RPMI8226 (cell line): ENCODE measurements at places on chromosomes 2 and 18.

GRCh38 chr2:174054926-174055325 is 89.8 kb upstream of the SP3 start:
- DNase-seq: no peak

GRCh38 chr2:34567128-34567527 is 968.0 kb upstream of the FAM98A start:
- DNase-seq: no peak

GRCh38 chr18:11357678-11358077 is 208.3 kb upstream of the PIEZO2 start:
- no peak for DNase-seq

DNA sequence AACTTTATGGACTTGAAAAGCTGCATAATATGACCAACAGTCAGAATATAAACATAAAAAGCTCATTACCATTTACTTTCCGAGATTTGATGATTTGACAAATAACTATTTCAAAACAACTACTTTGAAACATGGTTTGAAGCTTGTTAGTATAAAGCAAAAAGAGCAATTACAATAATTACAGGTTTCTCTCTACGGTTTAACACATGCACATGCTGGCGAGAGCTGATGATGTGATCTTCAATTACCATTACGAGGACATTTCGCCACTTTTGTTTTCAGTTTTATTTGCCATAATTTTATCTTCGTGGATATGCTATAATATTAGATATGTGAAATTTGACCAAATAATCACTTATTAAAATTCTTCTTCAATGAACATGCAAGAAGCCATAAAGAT is 270.1 kb downstream of the TCF4 start:
- DNase-seq: peak; percentile 49

DNA sequence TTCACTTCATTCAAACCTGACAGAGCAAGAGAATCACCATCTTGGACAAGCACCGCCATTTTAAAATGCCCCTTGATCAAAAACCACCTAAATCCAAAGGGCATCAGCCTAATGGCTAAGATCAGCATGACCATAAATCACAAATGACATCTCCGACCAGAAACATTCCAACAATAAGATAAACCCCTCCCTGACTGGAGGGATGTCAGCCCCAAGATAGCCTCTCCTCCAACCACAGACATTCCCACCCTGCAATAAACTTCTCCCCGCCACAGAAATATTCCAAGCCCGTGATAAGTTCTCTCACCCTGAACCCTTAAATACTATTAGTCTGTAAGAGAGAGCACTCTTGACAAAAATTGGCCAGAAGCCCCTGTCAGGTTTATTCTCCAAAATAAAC is 21.6 kb upstream of the LYPD1 start:
- DNase-seq: no peak

GRCh38 chr2:237042101-237042500 is 43.6 kb upstream of the COPS8 start:
- no peak for DNase-seq

DNA sequence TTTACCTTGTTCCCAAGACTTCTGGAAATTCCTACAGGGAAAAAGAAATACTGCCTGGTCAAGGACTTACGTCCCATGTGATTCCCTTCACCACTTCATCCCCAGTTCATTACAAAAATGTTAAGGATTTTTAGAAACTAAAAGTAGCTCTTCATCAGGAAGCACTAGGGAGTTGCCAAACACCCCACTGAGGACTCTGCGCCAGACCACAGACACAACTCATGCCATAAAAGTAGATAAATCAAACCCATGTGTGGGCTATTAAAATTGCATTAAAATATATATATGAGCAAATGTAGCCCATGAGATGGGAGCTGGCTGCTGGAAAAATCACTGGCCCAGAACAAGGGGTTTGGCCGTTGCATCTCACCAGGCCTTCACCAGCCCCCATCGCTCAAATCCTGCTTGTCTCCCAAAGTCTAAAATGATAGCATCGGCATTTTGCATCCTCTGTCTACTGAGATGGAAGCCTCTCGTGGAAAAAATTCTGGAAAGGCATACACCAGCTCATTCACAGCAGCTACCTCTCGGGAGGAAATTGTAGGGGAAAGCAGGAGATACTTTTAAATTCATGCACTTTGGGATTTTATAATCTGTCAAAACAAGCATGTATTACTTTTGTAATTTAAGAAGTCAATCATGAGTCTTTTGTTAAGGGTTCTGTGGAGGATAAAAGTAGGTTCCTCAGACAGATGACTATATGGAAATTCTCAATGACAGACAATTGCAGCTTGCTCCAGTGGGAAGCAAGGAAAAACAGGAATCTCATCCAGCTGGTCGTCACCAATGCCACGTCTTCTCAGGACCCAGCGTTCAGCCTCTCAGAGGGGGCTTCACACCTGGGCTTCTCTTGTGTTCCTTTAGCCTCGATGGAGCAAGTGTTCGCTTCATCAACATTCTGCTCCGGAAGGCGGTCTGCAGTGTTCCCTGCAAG is 113.9 kb downstream of the MREG start:
- no peak for DNase-seq

- peak; percentile 60 for DNase-seq
Observed at GRCh38 chr2:28393114-28393836, 617 bp downstream of the FOSL2 start.

- no peak for DNase-seq
Observed at GRCh38 chr2:237213315-237214022, 127.8 kb downstream of the COPS8 start.

DNA sequence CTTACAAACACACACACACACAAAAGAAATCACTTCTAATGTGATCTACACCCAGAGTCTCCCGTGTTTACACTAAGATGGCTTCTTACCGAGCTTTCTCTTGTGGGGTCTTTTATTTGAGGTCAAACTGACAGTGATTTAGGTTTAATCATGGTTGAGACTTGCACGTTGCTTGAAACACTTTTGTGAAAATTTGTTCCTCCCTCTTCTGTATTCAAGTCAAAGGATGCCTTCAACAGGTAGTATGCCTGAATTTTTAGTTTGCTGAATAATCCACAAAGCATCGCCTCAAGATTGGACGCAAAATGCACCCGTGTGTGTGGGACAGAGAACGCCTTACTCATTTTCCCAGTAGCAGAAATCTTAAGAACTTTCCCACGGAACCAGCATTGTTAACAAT is 4.0 kb upstream of the ZNF516 start:
- no peak for DNase-seq

GRCh38 chr18:22711192-22711685 is 221.9 kb upstream of the RBBP8 start:
- no peak for DNase-seq

DNA sequence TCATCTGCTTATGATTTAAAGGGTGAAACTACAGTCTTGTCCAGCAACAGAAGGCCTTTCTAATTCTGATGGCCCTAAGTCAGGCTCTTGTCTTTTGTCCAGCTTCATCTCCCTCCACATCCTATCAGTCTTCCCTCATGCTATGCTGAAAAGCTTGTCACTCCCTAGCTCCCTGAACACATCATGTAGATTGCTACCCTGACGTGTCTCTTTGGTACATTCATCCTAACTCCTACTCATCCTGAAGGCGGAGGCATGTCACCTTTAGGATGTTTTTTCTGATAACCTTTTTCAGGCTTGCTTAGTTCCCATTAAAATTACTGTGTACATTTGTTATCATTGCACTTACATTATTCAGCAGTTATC is 78.4 kb upstream of the ARL5A start:
- no peak for DNase-seq

- DNase-seq: no peak
Observed at GRCh38 chr2:19623488-19623887, 265.1 kb upstream of the OSR1 start.

DNA sequence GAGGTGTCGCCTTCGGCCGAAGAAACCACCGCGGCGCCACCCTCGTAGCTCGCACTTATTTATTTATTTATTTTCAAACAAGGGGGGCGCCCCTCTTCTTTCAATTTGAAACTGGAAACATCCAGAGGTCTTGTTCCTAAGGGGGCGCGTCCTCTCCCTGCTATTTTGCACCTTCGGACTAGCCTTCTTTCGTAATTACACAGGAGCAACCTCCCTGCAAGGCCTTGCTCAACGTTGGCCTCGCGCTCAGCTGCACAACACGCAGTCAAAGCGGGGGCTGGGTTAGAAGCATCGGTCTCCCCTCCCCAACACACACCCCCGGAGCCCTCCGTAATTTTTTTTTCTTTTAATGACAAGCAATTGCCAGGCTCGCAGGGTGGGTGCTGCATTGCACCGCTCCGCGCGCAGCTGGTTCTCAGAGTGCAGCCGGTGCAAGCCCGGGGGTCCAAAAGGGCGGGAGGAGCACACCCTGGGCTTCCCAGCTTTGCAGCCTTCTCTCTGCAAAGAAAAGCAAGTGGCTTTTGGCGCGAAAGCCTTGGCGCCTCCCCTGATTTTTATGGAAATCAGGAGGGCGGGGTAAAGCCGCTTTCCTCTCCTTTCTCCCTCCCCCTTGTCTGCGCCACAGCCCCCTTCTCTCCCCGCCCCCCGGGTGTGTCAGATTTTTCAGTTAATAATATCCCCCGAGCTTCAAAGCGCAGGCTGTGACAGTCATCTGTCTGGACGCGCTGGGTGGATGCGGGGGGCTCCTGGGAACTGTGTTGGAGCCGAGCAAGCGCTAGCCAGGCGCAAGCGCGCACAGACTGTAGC is at the start of gene MYCN:
Gene MYCN (plus strand): TSS at position 697 of the 807 bp plus-strand sequence. CDS start 1,515 bp downstream, outside the sequence.
- peak; percentile 95 for DNase-seq

DNA sequence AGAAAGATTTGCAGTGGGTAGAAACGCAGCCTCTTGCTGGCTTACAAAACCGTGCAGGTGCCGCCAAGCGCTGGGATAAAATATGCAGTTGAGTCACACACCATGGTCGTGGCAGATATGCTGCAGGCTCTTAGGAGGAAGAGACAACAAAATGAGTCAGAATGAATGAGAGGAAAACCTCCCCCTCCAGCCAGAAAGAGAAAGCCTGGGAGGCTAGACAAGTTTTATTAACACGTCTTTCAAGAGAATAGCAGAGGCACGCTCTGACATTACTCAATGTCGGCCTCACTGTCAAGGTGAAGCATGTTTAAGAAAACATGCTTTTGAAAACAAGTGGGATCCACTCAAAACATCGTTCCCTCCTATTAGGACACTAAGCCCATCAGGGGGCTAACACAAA is 37.1 kb upstream of the ZCCHC2 start:
- DNase-seq: no peak
